Activated CD4-positive, alpha-beta memory T cell treated with anti-CD3 and anti-CD28 coated beads for 36 hours (primary cell): ENCODE measurements at places on chromosomes 1 and 21. TPM values are rescaled to one million over a fixed set of nuclear protein-coding genes. Genes with fewer than 3 reads are reported as not detected.
A peak's percentile ranks its signal among the peaks of the same experiment; 100 is the strongest.

DNA sequence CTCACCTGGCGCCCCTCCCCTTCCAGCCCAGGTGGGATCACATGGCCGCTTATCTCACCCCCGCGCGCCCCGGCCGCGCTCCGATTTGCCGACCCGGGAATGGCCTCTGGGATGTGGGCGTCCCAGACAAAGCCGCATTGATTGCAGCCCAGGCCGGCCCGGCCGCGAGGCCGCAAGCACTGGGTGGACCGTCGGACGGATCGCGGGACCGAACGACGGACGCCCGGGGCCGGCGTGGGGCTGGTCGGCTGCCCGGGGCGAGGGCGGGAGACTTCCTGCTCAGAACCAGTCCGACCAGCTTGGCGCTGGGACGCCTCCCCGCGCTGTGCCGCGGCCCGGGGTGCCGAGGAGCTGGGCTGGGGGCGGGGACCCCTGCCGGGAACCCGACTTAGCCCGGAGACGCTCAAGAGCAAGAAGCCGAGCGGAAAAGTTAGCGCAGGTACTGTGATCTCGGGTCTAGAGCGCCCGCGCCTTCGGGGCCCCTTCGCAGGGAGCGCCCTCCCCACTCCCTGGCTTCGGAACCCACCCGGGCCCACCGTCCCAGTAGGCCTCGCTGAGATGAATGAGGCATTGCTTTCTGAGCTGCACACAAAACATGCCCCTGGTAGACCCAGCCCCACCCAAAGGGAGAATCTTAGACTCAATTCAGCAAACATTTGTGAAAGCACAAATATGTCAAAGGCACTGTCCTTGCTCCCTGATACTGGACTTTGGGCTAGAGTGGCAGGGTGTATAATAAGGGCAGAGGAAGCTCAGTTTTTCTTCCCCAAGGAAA is 415 bp upstream of the LAD1 start:
- DNase-seq: no peak

DNA sequence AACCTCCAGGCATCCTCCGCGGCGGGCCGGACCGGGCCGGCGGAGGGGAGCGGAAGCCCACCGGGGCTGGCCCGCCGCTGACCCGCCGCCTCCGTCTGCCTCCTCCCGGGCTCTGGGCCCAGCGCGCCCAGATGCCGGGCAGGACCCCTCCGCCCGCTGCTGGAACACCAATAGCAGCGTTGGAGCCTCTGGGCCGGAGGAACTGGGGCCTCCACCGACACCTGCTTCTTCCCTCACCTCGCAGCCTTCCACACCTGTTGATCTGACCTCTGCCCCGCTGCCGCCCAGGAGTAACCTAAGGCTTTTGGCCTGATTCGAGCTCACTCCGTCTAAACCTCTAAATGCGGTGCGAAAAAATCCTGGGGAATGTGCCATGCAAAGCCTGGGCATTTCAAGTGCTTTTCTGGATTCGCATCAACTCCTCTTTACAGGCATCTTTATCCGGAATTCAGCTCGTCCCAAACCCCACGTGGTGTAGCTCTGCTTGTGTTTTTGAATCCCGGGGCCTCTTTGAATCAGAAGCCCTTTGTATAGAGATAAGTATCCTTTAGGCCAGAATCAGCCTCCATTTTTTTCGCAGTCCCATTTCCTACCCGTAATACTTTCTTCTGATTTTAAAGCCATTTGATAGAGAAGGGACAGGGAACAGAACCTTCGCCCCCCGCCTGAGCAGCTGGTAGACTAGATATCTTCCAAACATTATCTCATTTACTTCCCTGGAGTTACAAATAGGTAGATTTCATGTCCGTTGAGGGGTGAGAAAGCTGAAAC is 680 bp upstream of the CNN3 start:
- DNase-seq: no peak

- DNase-seq: no peak
These were observed 11.4 kb upstream of the MRPS6 start for GRCh38 chr21:34061983-34062382.

DNA sequence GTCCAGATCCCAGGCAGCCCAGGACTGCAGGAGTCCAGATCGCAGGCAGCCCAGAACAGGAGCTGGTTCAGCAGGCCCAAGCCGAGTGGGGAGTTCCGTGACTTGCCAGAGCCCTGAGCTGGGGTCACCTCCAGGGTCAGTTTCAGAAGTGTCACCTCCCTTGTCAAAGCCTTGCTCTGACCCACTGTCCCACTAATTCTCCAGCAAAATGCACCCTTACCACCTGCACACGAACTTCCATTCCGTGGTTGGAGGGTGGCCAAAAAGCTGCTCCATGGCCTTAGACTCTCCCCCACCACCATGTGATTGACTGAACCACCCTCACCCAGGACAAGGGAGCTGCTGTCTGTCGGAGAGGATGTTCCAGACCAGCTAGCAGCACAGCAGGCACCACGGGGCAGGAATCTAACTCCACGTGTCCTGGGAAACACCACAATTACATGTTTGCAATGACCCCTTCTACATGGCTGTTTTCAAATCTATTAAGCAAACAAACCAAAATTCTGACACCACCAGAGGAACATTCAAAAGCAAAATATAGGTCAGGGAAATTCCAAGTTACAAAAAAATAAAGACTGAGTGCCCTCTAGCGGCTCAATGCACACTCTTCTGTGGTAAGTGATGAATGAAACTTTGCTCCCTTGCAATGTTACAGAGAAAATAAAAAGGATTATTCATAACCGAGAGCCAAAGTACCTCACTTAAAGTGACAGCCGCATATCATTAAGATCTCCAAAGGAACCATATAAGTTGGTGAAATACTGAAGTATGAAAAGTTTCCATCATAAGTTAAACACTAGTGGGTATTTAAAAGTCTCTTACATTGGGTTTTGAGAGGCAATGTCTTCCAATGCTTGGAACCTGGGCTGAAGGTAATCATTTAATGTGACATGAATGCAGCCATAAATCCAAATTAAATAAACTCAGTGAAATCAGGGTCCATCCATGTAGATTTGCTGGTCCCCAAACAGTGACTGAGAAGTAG is 76.3 kb downstream of the NPHP4 start:
- peak; percentile 53 for DNase-seq

DNA sequence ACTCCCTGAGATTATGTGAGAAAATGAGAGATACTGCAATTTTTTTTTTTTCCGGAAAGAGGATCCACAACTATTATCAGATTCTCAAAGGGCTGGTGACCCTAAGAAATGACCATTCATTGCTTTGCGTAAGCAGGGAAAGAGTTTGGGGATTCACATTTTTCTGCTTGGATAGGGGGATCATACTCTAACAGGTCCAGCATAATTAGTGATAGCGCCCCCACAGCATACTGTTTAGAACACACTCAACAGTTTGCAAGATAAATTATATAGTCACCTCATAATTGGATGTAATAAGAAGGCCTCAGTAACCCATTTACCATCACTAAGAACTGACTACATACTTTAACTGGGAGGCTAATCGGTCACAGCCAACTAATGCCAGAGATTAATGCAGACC is 1.9 kb downstream of the CCT3 start:
- DNase-seq: no peak

DNA sequence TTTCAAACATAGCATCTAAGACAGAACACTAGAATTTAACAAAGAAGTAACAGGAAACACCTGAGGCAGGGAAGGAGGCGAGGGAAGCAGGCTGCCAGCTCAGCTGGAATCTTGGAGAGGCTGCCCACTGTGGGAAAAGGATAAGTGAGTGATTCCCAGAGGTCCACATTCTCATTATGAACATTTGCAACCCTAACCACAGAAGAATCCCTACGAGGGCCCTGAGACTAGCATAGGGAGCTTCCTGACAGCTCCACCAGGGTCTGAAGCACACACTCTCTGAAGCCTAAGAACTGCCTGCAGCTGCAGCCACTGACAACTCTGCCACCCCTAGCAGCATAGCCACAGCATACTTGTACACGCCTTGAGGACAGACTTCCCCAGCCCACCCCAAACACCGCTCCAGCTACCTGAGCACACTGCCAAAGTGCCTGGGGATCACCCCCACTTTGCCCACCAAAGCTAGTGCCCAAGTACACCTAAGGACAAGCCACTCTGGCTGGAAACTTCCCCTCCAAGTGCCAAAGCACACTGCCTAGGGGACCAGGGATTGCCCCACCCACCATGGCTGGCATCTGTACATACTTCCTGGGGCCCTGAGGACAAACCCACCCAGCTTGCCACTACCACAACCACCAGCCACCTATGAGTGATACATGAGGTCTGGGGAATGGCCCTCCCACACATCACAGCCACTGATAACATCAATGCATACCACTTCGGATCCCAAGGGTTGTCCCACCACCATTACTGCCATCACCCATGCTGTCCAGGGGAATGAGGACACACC is 76.6 kb upstream of the GUCA2A start:
- DNase-seq: no peak

DNA sequence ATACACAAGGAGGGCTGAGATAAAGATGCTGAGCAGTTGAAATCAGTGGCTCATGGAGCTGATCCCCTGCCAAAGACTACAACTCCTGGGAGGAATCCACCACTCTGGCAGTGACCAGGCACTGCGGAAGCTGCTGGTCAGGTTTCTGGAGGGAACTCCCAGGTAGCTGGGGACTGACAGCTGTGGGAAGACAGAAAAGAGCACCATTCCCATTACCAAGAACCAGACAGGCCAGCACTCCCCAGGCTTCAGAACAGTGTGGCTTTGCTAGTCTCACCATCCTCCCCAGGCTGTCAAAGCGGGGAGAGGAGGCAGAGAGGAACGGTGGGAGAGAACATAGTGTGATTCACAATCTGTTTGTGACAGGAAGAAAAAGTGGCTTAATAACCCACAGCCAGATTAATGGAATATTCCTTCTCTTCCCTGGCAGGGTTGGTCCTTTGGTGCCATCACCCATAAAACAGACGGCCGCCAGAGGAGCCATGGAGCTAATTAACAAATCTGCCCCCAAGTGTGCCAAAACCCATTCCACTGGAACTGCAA is 92.1 kb downstream of the MAB21L3 start:
- no peak for DNase-seq

DNA sequence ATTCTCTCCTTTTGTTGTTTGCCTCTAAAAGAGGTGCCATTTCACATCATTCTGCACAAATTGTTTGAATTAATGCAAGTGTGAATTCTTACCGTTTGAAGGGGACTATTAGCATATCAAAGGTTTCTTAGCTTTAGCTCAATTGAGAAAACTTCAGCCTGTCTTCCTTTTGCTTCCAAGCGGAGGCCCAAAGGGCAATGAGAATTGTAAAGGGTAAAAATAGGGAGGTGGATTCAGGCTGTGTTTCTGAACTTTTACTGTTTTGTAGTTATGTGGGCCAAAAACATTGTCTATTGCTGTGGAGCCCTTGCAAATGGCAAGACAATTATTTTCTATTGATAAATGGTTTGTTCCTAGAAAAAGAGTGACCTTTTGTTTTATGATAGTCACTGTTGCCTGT is 3.6 kb downstream of the ADGRL2 start:
- DNase-seq: no peak

DNA sequence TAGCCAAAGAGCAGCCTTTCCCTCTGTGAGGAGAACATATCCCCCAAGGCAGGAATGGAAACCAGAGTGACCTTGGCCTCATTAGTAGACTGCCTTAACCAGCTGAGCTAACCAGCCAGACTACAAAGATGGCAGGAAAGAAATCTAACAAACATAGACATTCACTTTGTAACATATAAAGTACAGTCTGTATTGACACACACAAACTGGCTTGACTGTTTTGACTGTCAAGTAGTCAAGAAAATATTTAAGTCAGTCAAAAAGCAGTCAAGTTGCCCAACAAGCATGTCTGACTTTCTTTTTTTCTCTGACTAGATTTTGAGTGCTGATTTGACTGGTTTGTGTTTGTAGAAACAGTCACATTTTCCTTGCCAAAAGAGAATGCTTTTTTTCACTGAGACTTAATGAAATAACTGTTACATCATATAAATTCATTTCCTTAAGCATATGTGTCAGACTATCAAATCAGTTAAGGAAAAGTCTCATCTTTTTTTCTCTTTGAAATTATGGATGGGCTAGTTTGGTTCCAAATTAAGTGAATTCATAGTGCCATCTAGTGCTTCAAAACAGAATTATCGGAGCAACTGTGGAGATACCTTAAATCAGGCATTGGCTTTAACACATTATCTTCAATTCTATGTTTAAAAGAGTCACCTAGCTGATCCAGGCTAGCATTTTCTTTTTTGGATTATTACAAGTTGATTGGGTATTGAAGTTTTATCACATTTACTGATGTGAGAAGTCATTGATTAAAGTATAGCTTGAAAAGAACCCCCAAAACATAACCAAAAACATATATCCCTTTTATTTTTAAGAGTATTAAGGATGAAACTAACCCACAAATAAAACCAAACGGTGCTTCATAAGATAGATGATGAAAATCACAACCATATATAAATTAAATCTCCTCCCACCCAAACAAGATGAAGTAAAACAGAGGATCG is 75.0 kb downstream of the ATP6V1G3 start:
- no peak for DNase-seq

- no peak for DNase-seq
These were observed 76.4 kb downstream of the ADGRL2 start for GRCh38 chr1:81876901-81877733.

- no peak for DNase-seq
These were observed 25.9 kb downstream of the C2CD2 start for GRCh38 chr21:41927727-41928409.

GRCh38 chr1:42838482-42839190 is 7.8 kb upstream of the ZNF691 start:
- DNase-seq: no peak

DNA sequence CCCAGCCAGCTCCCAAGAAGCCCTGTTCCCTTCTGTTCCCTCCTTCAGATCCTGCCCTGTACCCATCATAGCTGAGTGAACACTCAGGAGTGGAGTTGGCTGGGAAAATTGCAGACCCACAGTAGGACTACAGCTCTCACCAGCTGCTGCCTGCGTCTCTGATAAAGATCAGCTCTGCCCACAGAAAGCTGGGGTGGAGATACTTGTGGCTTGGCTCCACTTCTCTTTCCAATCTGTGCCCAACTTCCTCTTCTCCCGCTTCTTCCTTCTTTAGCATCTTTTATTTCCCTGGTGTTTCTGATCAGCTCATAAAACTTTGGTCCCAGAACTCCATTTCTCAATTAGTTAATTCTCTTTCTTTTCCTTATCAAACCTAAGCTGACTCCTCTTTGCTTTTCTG is 5.5 kb upstream of the CD1A start:
- no peak for DNase-seq

- no peak for DNase-seq
These were observed 62.9 kb upstream of the SYT6 start for GRCh38 chr1:114216431-114217173.

GRCh38 chr1:246582301-246583055 is 16.2 kb downstream of the CNST start:
- DNase-seq: no peak

- no peak for DNase-seq
These were observed 116.2 kb downstream of the KCNJ6 start for GRCh38 chr21:37800057-37800455.

FAM131C gene
- not detected for total RNA-seq

DIO1 gene
- not detected for total RNA-seq

OR2T12 gene
- not detected for total RNA-seq

EVA1C gene
- 9.6 TPM for total RNA-seq

CFAP141 gene
- total RNA-seq: not detected

SLC44A3 gene
- 0.10 TPM for total RNA-seq

CAMK2N1 gene
- total RNA-seq: 0.81 TPM

ANKRD65 gene
- not detected for total RNA-seq

MAP1LC3C gene
- not detected for total RNA-seq

TEX38 gene
- 0.21 TPM for total RNA-seq
